ENCODE measurements at places on chromosomes 16 and 17.

GRCh38 chr17:44689477-44690217 is at the start of gene CCDC43:
Gene CCDC43 (minus strand): TSS chr17:44689776. CDS start chr17:44689753, 23 bp downstream.
- peak; percentile 91 for DNase-seq

- no peak for DNase-seq
These were observed 6.4 kb downstream of the PRKCB start for GRCh38 chr16:23842137-23842600.

- no peak for DNase-seq
These were observed 15.4 kb upstream of the HSBP1 start for GRCh38 chr16:83792391-83792790.

GRCh38 chr16:74601126-74601871 is 5.6 kb downstream of the GLG1 start:
- peak; percentile 44 for DNase-seq

DNA sequence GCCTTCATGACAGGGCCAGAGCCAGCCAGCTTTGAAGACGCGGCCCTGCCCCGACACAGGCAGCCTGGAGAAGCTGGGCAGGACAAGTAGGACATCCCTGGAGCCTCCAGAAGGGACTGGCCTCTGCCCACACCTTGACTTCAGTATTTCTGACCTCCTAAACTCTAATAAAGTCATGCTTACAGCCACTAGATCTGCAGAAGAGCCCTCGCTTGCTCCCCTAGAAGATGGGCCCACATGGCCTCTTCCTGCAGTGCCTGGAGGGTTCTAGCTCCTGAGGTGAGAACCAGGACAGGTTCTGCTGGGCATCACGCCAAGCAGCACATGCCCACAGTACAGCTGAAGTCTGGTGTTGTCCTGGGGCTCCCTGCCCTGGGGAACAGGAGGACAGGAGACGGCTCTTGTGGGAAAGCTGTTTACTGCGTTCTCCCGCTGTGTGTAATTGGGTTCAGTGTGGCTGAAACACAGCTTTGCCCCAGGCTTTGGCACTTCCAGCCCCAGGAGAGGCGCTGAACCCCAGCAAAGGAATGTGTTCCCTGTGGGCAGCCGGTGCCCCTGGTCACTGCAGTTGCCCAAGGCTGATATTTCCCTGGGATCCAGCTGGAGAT is 2.6 kb downstream of the APRT start:
- DNase-seq = no peak

GRCh38 chr16:65038100-65038499 is 83.8 kb downstream of the CDH11 start:
- DNase-seq = no peak
